ENCODE measurements at places on chromosomes 3 and 15.

GRCh38 chr15:50148362-50148963 lies 29.4 kb upstream of the ATP8B4 start:
- no peak for DNase-seq

GRCh38 chr15:76289582-76289981 lies 21.7 kb downstream of the ETFA start:
- no peak for DNase-seq

- DNase-seq, result no peak
Observed at GRCh38 chr3:71791634-71792033, 6.7 kb upstream of the PROK2 start.

- DNase-seq, result no peak
Observed at GRCh38 chr15:84599906-84600305, 903 bp upstream of the ZSCAN2 start.

DNA sequence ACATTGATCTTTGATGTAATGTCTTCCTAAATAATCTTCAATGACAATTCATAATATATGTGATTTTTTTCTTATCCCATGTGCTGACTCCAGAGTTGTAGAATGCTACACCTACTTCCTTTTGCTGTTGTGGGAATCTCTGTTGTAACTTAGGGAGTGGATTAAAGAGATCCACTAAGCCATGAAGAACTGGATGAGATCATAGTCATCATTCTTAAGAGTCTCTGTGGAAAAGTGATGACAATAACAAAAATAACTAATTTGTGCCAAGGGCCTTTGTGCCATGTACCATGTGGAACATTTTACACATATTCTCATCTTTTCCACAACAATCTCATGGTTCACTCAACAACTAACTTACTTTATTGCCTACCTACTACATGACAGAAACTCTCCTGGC lies 162.9 kb upstream of the PDZRN3 start:
- DNase-seq, result no peak

DNA sequence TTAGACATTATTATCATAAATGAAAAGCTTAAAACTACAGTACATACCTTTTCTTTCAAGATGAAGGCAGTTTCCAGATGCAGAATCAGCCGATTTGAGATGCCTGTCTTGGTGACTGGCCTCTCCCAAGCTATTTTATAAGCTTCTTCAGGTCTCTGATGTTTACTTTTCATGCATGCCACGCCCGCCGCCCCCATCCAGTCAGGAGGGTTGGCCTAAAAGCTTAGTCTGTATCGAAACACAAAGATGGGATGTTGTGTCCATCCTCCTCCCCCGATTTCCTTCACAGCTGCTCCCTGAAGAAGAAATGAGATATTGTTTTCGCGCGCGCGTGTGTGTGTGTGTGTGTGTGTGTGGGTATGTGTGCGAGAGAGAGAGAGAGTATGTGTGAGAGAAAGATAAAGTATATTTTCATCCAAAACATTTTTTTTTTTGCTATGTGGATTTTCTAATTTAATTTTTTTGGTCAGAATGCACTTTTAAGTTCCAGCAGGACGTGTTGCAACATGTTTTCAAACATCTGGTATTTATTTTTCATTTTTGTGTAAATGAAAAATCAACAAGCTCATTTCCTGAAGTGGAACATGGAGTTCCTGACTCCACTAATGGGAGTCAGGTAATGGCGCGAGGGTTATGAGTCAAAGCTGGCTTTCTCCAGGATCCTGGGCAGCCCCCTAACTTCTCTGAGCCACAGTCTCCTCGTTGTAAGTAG lies at the start of gene APOD:
TSS of gene APOD (minus strand) at position 110 of the 712 bp plus-strand sequence. CDS start 4,479 bp downstream, outside the sequence.
- DNase-seq, result peak; percentile 58

DNA sequence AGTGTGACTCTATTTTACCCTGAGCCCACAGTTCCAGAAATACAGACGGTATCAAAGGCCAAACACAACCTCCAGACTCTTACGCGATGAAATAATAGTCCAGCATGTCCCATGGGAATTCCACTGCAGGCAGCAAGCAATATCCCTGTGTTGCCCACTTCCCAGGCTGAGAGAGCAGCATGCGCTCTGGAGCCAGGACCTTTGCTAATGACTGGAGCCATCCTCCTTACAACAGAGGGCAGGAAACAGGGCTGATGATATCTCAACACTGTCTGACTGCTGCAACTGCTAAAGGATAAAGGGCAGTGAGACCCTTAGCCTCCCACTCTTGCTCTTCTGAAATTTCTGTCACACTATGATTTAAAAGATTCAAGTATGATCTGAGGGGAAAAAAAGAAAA lies 34.8 kb downstream of the MCF2L2 start:
- DNase-seq, result no peak

DNA sequence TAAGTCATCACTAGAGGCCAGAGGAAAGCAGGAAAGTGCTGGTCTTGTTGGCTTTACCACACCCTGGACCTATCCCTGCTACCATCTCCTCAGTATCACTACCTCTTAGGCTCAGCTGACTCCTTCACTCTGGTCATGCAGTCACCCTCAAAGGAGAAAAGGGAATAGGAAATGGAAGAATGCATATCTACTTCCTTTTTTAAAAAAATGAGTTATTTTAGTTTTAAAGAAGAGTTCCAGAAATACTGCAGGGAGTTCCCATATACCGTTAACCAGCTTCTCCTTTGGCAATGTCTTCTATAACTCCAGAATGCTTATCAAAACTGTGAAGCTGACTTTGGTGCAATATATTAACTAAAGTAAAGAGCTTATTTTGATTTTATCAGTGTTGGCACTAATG lies 688.6 kb downstream of the DIPK2A start:
- DNase-seq, result peak; percentile 59

- DNase-seq, result no peak
Observed at GRCh38 chr3:179606534-179607085, 2.0 kb downstream of the NDUFB5 start.

DNA sequence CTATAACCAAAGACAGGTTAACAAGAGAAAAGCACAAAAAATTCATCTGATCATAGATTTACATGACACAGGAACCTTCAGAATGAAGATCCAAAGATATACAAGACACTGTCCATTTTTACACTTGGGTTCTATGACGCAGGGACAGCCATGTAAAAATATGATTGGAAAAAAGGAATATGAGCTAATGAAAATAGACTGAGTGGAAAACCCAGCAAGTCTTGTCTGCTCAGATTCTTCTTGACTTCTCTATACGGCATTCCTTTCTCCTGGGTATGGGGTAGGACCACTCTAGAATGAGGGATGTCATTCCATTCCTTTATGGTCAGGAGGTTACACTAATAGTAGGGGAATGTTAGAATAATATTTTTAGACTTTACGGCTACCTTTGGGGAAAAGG lies 46.9 kb downstream of the WDR49 start:
- no peak for DNase-seq

DNA sequence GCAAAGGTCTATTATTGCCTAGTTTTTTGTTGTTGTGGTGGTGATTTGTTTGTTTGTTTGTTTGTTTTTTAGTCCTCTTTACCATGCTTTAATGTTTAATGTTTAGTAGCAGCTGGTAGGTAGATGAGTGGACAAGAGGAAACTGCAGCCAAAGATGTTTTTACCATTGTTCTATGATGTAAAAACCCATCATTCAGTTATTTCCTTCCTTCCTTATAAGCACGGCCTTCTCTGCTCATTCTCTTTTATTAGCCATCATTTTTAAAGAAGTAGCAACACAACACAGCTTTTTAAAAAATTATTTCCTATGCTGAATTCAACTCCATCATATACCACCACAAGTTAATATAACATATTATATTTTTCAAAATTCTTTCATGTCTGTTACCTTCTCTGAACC lies 58.5 kb upstream of the BOC start:
- DNase-seq, result no peak

DNA sequence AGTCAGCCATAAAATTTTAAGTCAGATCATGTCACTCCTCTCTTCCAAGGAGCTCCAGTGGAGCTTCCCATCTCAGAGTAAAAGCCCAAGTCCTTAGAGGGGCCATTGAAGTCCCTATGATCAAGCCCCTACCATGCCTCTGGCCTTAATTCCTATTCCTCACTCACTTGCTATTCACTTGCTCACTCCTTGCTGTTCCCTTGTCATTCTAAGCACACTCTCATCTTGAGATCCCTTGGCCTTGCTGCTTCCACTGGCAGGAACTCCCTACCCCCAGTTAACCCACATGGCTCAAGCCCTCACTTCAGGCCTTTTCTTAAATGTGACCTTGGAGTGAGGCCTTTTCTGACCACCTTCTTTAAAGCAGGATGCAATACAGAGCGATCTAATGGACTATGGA lies 12.3 kb upstream of the SECISBP2L start:
- DNase-seq, result no peak

DNA sequence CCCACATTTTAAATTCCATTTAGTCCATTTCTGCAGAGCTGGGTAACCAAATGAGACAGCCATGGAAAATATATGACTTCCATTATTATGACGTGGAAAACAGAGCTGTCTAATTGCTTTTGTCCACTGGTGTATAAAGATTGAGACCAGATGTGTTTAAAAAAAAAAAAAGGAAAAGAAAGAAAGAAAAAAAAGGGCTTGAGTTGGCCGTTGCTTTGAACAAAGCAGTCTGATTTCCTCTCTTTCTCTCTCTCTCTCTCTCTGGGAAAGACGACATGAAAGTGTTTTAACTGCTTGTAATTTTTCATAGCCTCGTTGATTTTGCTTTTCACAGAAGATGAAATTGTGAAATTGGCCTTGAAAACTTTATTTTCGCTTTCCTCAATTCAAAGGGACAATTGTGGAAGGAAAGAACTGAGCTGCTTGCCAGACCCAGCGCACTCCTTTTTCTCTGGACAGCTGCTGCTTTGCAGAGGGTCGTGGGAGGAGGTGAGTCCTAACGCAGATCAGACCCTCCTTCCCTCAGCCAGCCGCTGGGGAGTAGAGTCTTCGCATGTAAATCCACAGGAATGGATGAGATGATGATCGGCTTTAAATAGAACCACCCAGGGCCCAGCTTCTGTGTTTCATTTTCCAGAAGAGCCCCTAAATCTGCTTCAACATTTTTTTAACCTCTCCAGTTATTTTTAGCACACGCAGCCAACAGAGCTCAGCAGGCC lies 42.8 kb upstream of the UBE2E1 start:
- no peak for DNase-seq

GRCh38 chr3:124783696-124784095 lies 53.4 kb downstream of the UMPS start:
- DNase-seq, result no peak

GRCh38 chr3:13484851-13485590 lies 4.9 kb downstream of the HDAC11 start:
- no peak for DNase-seq

DNA sequence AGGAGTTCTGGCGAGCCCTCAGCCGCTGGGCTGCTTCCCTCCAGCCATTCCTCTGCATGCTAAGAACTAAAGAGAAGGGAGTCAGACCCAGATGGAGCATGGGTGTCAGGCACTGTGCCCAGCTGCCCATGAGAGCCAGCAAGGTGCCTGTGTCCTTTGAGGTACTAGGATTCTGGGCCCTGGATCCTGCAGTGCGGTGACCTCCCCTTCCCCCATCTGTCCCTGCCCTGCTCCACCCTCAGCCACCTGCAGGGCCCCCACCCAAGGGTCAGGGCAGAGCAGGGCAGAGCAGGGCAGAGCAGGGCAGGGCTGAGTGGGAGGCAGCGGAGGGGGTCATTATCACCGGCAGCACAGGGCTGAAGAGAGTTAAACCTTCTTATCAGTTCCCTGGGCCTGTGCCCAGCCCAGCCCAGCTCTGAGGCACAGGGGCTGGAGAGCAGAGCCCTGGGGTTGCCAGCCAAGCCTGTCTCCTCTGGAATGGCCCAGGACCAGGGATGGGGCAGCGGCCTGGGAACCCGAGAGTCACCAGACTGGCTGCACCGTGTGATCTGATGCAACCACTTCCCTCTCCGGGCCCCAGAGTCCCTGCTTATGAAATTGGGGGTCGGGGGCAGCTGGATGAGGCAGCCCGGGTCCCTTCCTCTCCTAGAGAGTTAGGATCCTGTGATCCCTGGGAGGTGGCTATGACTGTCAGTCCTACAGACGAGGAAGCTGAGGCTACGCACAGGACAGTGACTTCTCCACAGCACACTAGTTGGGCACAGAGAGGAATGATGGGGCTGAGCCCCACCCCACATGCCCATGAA lies 17.3 kb downstream of the ZDHHC19 start:
- DNase-seq, result peak; percentile 98

GRCh38 chr3:15512166-15512565 lies 9.3 kb downstream of the COLQ start:
- DNase-seq, result peak; percentile 46

- DNase-seq, result no peak
Observed at GRCh38 chr3:36451816-36452215, 71.5 kb downstream of the STAC start.

- DNase-seq, result no peak
Observed at GRCh38 chr3:155070316-155070715, 9.8 kb upstream of the MME start.

GRCh38 chr15:67146875-67147381 lies 81.5 kb downstream of the SMAD3 start:
- DNase-seq, result peak; percentile 66

DNA sequence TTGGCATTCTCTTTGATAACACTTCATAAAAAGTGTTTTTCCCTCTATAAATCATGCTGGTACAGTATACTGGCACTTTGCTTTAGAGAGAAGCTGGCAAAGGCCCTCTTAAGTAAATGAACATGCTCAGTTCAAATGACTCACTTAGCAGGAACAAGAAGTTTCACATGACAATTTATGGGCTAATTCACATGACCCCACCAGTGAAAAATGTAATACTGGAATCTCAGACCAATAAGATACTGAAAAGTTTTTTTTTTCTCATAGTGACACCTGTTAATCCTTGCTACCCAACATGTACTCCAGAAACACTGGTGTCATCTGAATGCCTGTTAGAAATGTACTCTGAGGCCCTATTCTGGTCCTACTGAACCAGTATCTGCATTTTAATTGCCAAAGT lies 13.9 kb downstream of the BTBD1 start:
- DNase-seq, result peak; percentile 78

GRCh38 chr3:157335233-157336076 lies 101.2 kb upstream of the PTX3 start:
- DNase-seq, result no peak

GRCh38 chr3:80116281-80116680 lies 348.5 kb upstream of the ROBO1 start:
- no peak for DNase-seq

DNA sequence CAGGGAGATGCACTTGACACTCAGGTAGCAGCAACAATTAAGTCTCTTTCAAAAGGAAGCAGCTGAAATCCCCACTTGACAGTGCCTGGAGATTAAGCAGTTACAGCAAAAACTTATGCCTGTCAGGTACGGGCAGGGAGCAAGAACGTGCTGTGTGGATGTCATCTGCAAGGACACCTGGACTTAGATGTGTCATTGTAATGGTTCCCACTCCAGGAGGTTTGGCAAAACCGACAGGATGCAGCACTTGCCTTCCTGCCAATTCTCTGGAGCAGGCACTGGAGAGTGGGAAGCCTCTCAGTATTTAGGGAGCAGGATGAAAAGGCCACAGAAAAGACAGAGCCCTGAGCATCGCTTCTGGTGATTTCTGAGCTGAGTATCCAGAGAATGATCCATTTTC lies 292.4 kb downstream of the PDCD6IP start:
- no peak for DNase-seq

GRCh38 chr15:85164841-85165466 lies 183.3 kb downstream of the PDE8A start:
- DNase-seq, result no peak

GRCh38 chr15:25795061-25795460 lies 68.1 kb downstream of the ATP10A start:
- DNase-seq, result no peak

Data from inflammatory macrophage (primary cell).